Neural crest cell (in vitro differentiated cells): ENCODE measurements at places on chromosomes 4 and X.

GRCh38 chrX:857376-857775 is 226.8 kb downstream of the SHOX start:
- H3K4me1 ChIP-seq, result no peaks in the 10 kb centered on the region
- H3K27ac ChIP-seq, result no peak overlapping the region
- no peak for DNase-seq
- H3K4me3 ChIP-seq, result no peak overlapping the region

DNA sequence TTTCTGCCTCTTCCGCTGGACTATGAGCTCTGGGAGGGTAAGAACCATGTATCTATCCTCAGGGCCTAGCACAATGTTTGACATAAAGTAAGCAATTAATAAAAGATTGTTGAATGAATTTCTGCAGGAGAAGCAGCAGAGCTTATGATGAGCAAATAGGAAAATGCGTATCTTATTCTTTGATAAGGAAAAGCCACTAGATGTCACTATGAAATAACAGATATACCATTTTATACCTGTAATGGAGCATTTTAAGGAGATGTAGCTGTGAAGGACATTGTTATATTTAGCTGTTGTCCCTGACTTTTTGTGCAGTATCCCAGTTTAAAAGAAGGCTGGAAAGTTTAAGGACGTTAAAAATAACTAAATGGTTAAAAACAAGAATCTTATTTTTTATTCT is 147.2 kb upstream of the MBNL3 start:
- no peak overlapping the region for H3K27ac ChIP-seq
- no peak for DNase-seq
- peaks cover 13% of the 10 kb centered on the region for H3K4me1 ChIP-seq
- no peaks in the 10 kb centered on the region for H3K27me3 ChIP-seq
- no peak overlapping the region for H3K4me3 ChIP-seq
- no peaks in the 10 kb centered on the region for H3K36me3 ChIP-seq

DNA sequence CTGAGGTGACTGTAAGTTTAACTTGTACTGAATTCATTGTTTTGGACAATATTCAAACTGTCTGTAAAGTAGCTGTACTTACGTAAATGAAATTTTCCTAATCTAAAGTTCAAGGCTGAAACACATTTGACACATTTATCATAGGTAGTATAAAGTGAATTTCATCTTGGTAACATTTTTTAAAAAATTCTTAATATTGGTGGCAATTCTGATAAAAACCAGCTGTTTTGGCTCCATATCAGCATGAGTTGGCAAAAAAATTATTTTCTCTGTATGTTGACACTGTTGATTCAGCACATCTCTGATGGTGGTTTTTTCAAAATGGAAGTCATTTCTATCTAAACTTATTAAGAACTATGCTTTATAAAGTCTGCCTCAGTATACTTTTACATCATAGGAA is 30.9 kb downstream of the CXorf58 start:
- H3K4me1 ChIP-seq, result no peaks in the 10 kb centered on the region
- H3K27me3 ChIP-seq, result no peaks in the 10 kb centered on the region
- H3K36me3 ChIP-seq, result no peaks in the 10 kb centered on the region
- no peak overlapping the region for H3K27ac ChIP-seq
- DNase-seq, result no peak
- no peak overlapping the region for H3K4me3 ChIP-seq

DNA sequence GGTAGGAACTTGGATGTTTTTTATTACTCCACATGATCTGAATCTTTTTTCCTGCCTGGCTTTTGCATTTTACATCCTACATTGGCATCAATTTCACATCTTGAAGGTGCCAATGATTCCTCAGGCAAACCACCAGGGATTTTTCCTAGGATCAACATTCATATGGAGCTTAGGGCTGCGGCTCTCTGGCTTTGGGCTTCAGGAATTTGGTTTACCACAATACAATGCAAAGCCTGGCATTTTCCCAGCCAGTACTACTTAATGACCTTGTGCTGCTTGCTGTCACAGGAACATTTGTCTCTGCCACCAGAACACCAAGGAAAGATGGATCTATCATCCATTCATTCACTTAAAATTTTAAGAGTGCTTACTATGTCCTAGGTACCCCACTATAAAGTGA is 180.7 kb downstream of the PDGFC start:
- DNase-seq, result no peak
- no peaks in the 10 kb centered on the region for H3K36me3 ChIP-seq
- peaks cover 4% of the 10 kb centered on the region for H3K4me1 ChIP-seq
- H3K27me3 ChIP-seq, result no peaks in the 10 kb centered on the region

- no peak overlapping the region for H3K27ac ChIP-seq
- H3K27me3 ChIP-seq, result peaks cover 10% of the 10 kb centered on the region
- DNase-seq, result no peak
- no peak overlapping the region for H3K4me3 ChIP-seq
- peaks cover 9% of the 10 kb centered on the region for H3K4me1 ChIP-seq
- H3K36me3 ChIP-seq, result peaks cover 8% of the 10 kb centered on the region
Observed at GRCh38 chrX:48969471-48969870, 2.2 kb downstream of the KCND1 start.

DNA sequence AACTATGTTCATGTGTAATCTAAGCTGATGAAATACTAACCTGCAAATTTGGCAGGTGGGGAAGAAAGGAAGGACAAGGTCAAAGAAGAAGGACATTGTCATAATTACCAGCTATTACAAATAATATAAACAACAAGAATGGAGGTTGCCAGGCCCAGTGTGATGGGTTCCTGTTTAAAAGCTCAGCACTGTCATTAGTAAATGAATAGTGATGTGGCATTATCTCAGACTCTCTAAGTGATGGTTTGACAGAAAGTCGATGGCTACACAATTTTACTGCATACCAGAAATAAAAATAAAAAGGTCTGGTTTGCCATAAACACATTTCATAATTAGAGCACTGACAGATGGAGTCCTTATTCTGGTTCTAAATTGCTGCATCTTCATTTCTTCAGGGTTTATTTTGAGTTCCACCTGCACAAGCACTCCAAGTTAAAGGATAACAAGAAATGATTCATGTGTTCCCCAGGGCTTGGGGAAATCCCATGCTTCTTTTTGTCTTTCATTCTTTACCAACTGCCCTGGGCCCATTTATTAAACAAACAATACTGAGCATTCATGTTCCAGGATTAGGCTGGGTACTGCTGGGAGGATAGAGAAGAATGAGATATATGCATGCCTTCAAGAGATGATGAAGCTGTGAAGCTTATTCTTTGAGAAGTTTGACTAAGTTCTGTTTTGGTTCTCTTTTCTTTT is 367.8 kb upstream of the RASGEF1B start:
- DNase-seq, result no peak
- H3K4me1 ChIP-seq, result peaks cover 6% of the 10 kb centered on the region
- H3K27ac ChIP-seq, result no peak overlapping the region

- H3K27ac ChIP-seq, result no peak overlapping the region
- H3K4me3 ChIP-seq, result no peak overlapping the region
- H3K36me3 ChIP-seq, result no peaks in the 10 kb centered on the region
- no peak for DNase-seq
- peaks cover 13% of the 10 kb centered on the region for H3K4me1 ChIP-seq
- no peaks in the 10 kb centered on the region for H3K27me3 ChIP-seq
Observed at GRCh38 chr4:149168645-149169044, 647.0 kb downstream of the IQCM start.

GRCh38 chr4:147085781-147086180 is 140.1 kb upstream of the TTC29 start:
- H3K27ac ChIP-seq, result no peak overlapping the region
- no peaks in the 10 kb centered on the region for H3K36me3 ChIP-seq
- peaks cover 3% of the 10 kb centered on the region for H3K27me3 ChIP-seq
- H3K4me1 ChIP-seq, result no peaks in the 10 kb centered on the region

DNA sequence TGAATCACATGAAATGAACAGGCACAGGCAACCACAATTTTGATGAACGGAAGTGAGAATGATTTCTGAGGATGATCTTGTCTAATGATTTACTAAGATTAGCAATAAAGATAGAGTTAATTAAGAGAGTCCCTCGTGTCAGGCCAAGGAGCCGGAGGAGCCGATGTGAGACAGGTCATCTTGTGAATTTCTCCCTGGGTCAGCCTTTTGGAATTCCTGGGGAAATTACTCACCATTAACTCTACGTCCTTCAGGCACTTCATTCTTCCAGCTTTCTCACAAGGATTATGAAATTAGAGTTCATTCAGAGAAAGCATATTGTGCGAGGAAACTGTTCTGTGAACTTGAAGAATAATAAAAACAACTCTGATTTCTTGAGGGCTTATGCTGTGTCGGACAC is 86.7 kb downstream of the PSAPL1 start:
- peaks cover 6% of the 10 kb centered on the region for H3K27me3 ChIP-seq
- no peak overlapping the region for H3K27ac ChIP-seq
- H3K4me1 ChIP-seq, result peaks cover 12% of the 10 kb centered on the region
- no peaks in the 10 kb centered on the region for H3K36me3 ChIP-seq
- DNase-seq, result no peak

GRCh38 chr4:48109413-48110263 is 24.4 kb downstream of the TXK start:
- H3K27ac ChIP-seq, result no peak overlapping the region
- H3K36me3 ChIP-seq, result no peaks in the 10 kb centered on the region
- H3K4me1 ChIP-seq, result no peaks in the 10 kb centered on the region
- H3K27me3 ChIP-seq, result no peaks in the 10 kb centered on the region
- no peak for DNase-seq

GRCh38 chr4:166128403-166128802 is 255.4 kb downstream of the TLL1 start:
- no peaks in the 10 kb centered on the region for H3K36me3 ChIP-seq
- no peak overlapping the region for H3K4me3 ChIP-seq

DNA sequence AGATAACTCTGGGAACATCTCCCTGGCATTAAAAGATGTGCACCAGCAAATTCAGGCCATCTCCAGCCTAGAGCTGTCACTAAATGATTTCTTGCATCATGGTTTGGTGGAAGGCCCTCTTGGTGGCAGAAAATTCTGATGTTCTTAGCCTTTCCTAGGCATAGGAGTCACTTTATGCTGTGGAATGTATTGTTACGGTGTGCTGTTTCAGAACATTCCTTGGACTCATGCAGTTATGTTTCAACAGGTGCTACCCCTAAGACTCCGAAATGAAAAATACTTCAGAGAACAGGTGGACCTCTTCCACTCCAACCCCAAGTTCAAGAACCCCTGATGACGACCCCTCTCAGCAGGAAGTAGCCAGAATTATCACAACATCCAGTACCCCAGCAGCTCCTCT is 20.3 kb upstream of the PAPSS1 start:
- H3K27me3 ChIP-seq, result no peaks in the 10 kb centered on the region
- no peak overlapping the region for H3K27ac ChIP-seq
- no peaks in the 10 kb centered on the region for H3K36me3 ChIP-seq
- H3K4me1 ChIP-seq, result no peaks in the 10 kb centered on the region
- H3K4me3 ChIP-seq, result no peak overlapping the region
- no peak for DNase-seq

GRCh38 chr4:39698424-39699009 is 581 bp downstream of the UBE2K start:
- no peaks in the 10 kb centered on the region for H3K27me3 ChIP-seq
- H3K4me1 ChIP-seq, result peaks cover 37% of the 10 kb centered on the region
- no peaks in the 10 kb centered on the region for H3K36me3 ChIP-seq
- DNase-seq, result peak; percentile 52
- peak overlapping the region; percentile 100 for H3K4me3 ChIP-seq

- H3K27ac ChIP-seq, result no peak overlapping the region
- H3K36me3 ChIP-seq, result no peaks in the 10 kb centered on the region
- peaks cover 8% of the 10 kb centered on the region for H3K4me1 ChIP-seq
Observed at GRCh38 chr4:120693816-120694215, 228.7 kb downstream of the PRDM5 start.

DNA sequence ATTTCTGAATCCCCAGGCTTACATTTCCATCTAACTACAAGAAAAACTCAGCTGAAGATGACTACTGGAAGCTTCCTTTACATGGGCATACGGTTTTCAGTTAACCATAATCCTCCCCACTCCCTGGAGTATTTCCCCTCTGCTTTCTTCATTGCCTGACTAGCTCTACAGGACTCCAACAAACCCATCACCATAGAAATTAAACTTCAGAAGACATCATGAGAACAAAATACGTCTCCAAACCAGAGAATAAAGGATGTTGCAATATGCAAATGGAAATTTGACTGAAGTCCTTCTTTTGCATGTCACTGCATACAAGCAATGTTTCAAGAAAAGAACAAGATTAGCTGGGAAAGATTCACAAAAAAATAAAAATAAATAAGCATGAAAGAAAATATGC is 170.2 kb upstream of the PCDH18 start:
- DNase-seq, result no peak
- peaks cover 7% of the 10 kb centered on the region for H3K36me3 ChIP-seq
- H3K4me1 ChIP-seq, result peaks cover 11% of the 10 kb centered on the region
- H3K4me3 ChIP-seq, result no peak overlapping the region
- no peaks in the 10 kb centered on the region for H3K27me3 ChIP-seq

- DNase-seq, result no peak
- H3K36me3 ChIP-seq, result peaks cover 3% of the 10 kb centered on the region
- H3K4me1 ChIP-seq, result peaks cover 30% of the 10 kb centered on the region
- no peak overlapping the region for H3K4me3 ChIP-seq
- H3K27me3 ChIP-seq, result no peaks in the 10 kb centered on the region
Observed at GRCh38 chr4:146311238-146311970, 97.1 kb downstream of the REELD1 start.

DNA sequence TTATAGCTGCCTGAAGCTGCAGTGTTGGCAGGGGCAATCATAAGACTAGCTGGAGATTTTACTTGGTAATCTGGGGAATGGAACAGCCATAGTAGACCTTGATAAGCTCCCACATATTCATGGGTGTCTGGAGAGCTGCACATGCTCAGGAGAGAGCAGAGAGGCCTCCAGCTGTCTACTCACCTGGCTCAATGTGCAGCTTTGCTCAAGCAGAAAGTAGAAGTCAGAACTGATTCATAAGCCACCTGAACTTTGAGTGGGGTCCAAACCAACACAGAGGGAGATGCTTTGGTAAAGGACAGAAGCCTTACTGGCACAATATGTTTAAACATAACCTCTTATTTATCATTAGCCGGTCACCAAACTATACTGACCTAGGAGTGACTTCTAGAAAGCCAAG is 54.4 kb downstream of the KDM6A start:
- H3K4me3 ChIP-seq, result no peak overlapping the region
- H3K4me1 ChIP-seq, result peaks cover 5% of the 10 kb centered on the region
- no peaks in the 10 kb centered on the region for H3K27me3 ChIP-seq
- H3K36me3 ChIP-seq, result peaks cover 11% of the 10 kb centered on the region
- no peak overlapping the region for H3K27ac ChIP-seq

DNA sequence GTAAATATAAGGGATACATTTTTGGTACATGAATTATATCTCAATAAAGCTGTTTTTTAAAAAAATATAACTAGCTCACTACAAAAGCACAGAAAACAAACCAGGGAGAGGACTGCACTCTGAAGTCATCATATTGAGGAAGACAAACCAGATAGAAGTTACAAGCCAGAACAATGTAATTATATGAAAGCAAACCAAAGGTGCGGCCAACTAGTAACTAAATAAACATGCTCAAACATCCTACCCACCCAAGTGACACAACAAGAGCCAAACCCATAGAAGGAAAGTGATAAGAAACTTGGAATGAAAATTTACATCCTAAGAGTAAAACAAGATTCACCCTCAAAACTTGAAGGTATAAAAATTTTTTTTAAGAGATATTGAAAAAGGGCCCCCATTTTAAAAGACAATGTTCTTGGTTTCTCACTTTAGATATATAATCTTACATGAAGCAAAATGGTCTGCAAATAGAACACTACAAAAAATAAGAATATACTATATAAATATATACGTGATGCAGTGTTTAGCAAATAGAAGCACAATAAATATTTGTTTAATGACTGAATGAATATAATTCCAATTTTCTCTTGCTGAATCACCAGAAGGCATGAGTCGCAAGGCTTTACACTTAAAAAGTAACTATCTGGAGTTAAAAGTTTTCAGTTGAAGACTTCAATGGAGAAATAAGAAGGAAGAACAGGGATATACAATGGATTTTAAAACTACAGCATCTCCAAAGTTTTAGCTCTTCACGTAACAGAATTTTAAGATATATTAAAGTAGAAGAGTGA is 4.0 kb upstream of the SH3D19 start:
- H3K27me3 ChIP-seq, result no peaks in the 10 kb centered on the region
- peak overlapping the region; percentile 45 for H3K4me3 ChIP-seq
- no peaks in the 10 kb centered on the region for H3K36me3 ChIP-seq
- H3K27ac ChIP-seq, result no peak overlapping the region
- peaks cover 10% of the 10 kb centered on the region for H3K4me1 ChIP-seq
- no peak for DNase-seq
